ENCODE measurements at places on chromosomes 1 and 21. TPM values are rescaled to one million over a fixed set of nuclear protein-coding genes. Genes with fewer than 3 reads are reported as not detected.

Gene ANGPTL1
- 7.1 TPM for total RNA-seq

Gene KIF14
- 0.36 TPM for total RNA-seq

Gene CCDC181
- 0.47 TPM for total RNA-seq

Gene MRPL39
- 33.2 TPM for total RNA-seq

Gene CERS2
- 55.2 TPM for total RNA-seq
